ENCODE measurements at places on chromosomes 7 and 10.

- no peak for DNase-seq
Observed at GRCh38 chr10:72310636-72311035, 36.9 kb downstream of the DDIT4 start.

- no peak for DNase-seq
Observed at GRCh38 chr7:137919987-137920386, 73.2 kb upstream of the DGKI start.

DNA sequence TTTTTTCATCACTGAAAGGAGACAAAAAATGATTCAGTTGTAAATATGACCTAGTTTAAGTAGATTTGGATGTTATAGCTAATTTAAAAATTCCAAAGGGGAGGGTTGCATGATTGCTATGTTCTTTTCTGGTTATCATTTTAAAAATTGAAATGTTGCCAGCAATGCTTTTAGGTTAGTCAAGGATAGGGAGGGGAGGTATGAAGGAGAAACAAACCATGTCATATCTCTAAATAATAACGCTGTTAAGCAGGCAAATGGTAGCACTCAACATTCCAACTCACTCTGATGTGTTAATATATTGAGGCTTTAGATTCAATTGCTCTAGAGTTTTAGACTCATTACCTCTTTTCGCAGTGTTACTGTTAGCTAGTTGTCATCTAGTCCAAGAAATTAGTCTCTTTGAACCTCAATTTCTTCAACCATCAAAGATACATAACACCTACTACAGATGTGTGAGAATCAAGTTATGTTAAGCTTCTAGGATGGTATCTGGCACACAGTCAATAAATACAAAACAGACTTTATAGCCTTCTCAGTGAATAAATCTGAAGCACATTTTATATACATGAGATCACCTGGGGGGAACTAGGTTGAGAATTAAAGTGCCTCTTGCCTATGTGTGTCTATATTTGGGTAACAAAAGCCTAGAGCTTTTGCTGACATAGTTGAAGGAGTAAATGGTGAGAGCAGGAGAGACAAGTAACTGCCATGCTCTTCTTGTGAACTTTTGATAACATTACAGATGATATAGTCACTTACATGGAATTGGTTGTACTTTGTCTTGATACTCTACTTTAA is 124.9 kb downstream of the CSTF2T start:
- DNase-seq, result no peak

GRCh38 chr10:90447831-90448230 is 410.0 kb downstream of the HTR7 start:
- DNase-seq, result no peak

DNA sequence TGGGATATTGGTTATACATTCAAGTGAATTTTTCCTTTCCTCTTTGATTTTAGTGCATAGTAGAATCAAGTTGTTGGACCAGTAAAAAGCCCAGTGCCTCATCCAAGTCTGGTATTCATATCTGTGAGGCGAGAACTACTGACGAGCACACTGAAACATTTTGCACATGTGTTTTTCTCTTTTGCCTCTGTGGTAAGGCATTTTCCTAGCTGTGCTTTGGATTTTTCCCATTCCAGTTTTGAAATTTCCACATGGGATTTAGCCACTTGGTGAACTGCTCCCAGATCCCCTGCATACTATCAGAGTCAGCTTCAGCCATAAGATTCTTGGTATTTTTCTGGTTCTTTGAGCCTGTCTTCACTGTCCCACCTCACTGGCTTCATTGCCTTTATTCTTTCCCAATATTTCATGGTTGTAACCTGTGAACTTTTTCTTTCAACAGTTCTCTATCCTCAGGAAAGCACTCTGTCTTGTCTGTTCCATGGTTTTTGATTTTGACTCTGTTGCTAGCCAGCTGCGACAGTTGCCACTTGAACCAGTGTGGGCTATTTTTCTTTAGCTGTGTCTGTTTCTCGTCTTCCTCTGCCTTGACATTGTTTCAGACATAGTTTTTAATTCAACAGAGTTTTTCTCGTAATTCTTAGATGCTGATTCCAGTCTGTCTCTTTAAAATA is 239.0 kb downstream of the REEP3 start:
- DNase-seq, result no peak

GRCh38 chr7:13155188-13155587 is 467.8 kb downstream of the ARL4A start:
- DNase-seq, result no peak

GRCh38 chr7:137717811-137718271 is 128.9 kb downstream of the DGKI start:
- DNase-seq, result no peak

DNA sequence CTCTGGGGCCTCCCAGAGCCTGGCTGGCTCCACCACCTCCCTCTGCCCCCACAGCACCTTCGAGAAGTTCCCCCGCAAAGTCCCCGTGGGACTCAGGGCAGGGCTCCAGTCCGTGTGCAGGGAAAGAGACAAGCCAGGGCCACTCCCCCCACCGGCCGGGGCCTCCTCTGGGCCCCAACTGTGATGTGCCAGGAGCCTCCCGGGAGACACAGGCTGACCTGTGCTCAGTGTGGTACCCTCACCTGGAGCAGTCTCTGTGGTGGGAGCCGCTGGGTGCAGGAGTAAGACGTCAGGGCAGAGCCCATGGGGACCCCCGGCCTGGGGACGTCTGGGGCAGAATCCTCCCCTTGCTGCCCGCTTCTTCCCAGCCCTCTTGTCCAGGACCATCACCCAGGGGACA is 1.5 kb upstream of the ADGRA1 start:
- no peak for DNase-seq

DNA sequence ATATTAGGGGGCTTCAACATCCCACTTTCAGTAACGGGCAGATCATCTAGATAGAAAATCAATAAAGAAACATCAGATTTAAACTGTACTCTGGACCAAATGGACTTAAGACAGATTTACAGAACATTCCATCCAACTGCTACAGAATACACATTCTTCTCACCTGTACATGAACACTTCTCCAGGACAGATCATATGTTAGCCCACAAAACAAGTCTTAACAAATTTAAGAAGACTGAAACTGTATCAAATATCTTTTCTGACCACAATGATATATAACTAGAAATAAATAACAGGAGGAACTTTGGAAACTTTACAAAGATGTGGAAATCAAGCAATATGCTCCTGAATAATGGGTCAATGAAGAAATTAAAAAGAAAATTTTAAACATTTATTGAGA is 86.7 kb downstream of the MICU1 start:
- DNase-seq, result no peak

DNA sequence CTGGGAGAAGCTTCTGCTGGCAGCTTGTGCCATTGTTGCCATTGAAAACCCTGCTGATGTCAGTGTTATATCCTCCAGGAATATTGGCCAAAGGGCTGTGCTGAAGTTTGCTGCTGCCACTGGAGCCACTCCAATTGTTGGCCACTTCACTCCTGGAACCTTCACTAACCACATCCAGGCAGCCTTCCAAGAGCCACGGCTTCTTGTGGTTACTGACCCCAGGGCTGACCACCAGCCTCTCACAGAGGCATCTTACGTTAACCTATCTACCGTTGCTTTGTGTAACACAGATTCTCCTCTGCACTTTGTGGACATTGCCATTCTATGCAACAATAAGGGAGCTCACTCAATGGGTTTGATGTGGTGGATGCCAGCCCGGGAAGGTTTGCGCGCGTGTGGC is 220.7 kb downstream of the ADK start:
- no peak for DNase-seq

DNA sequence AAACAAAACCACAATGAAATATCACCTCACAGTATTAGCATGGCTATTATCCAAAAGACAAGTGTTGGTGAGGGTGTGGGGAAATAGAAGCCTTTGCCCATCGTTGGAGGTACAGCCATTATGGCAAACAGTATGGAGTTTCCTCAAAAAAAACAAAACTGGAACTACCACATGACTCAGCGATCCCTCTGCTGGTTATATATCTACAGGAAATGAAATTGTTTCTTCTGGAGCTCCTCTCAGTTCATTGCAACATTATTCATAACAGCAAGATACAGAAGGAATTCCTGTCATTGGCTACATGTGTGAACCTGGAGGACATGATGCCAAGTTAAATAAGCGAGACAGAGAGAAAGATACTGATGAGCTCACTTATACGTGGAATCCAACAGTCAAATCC is 2.4 kb upstream of the UBE3C start:
- DNase-seq, result no peak

DNA sequence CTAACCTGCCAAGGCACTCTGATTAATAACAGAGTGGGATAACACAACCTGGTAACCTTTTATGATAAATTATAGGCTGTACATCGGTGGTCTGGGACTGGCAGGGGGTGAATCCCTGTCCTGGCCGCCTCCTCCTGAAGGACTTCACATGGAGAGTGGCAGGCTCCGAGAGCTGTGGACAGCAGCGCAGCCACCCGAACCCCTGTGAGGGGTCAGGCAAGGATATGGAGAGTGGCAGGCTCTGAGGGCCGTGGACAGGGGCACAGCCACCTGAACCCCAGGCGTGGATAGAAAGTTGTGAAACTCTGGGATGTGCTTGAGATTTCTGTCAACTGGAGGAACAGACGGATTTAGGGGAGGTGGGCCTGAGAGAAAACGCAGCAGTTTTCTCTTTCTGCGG is 107.0 kb upstream of the MGMT start:
- DNase-seq, result no peak

DNA sequence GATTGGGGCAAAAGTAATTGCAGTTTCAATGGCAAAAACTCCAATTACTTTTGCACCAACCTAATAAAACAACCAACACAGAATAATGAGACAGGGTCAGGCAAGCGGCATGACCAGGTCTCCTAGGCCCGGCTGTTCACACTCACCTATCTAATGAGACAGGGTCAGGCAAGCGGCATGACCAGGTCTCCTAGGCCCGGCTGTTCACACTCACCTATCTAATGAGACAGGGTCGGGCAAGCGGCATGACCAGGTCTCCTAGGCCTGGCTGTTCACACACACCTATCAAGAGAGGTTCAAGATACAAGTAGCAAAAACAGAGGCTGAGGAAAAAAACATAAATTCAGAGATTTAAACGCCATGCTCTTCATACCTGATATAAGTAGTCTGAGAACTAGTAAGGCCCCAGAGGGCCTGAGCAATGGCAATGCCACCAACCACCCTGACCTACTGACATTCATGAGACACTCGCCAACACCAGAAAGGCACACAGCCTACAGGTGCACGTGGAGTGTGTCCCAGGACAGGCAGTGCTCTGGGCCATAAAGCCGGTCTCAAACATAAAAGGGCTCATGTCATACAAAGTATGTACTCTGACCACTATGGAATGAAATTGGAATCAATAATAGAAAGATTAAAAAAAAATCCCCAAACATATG is 40.6 kb upstream of the NCAPG2 start:
- DNase-seq, result no peak

- DNase-seq, result no peak
Observed at GRCh38 chr7:107948645-107949442, 54.1 kb downstream of the LAMB1 start.

DNA sequence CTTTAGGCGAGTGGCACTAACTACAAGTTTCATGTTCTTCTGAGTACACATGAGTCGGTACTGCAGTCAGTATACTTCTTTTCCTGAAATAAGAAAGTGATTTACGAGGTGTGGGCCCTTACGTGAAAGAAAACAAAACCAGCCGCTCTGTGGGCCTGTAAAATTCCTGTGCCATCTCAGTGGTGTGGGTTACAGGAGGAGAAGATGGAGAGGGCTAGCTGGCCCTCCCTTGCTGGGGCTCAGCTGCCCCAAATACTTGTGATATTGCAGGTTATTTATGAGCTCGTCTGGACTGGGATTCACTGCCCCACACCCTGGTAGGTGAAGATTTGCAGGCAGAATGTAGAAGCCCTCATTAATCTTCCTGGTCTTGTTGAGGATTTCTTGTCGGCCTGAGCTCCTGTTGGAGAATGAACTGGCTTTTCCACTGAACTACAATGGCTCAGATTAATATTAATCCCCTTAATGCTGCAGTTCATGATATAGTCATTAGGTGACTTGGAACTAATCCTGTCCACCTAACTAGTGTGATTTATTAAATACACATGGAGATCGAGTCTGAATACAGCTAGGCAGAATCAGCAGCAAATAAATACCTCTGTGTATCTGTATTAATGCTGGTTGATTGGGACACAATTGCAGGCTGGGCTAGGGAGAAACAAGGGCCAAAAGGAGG is 68.0 kb downstream of the GBF1 start:
- no peak for DNase-seq

DNA sequence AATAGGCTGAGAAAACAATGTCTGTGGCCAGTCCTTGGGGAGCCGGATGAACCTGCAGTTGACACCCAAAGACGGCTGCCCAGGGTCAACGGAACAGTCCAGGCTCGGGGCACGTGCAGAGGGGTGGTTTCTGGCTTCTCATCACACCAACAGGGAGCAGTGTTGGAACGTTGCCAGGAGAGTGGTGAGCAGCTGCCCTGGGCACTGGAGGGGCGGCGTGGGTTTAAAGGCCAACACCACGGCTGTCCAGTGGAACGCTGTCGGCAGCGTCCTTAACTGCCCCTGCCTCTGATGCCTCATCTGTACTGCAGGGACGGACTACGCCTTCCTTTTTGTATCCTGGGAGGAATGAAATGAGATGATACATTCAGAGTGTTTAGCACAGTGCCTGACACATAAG is 19.8 kb downstream of the JCAD start:
- no peak for DNase-seq
